Right cardiac atrium (tissue), 5 donors: ENCODE measurements at places on chromosomes 16 and 17. TPM values are rescaled to one million over a fixed set of nuclear protein-coding genes. Genes with fewer than 3 reads are reported as not detected.

Gene MSLN
- polyA plus RNA-seq: not detected

Gene MYH8
- polyA plus RNA-seq: not detected

Gene KCNH6
- polyA plus RNA-seq: not detected

Gene ADGRG1
- polyA plus RNA-seq: 15.0 TPM

Gene KRT31
- polyA plus RNA-seq: not detected

Gene PABPN1L
- not detected for polyA plus RNA-seq

Gene CD19
- 0.25 TPM for polyA plus RNA-seq

Gene EVI2B
- polyA plus RNA-seq: 2.0 TPM

Gene KIF2B
- not detected for polyA plus RNA-seq

Gene POLDIP2
- 95.6 TPM for polyA plus RNA-seq

Gene ZNF469
- polyA plus RNA-seq: 0.84 TPM

Gene EEF2KMT
- polyA plus RNA-seq: 4.4 TPM

Gene CES3
- 0.48 TPM for polyA plus RNA-seq

Gene TOB1
- polyA plus RNA-seq: 31.0 TPM

Gene LDAF1
- 40.5 TPM for polyA plus RNA-seq

Gene NDUFAF8
- 55.0 TPM for polyA plus RNA-seq

Gene TBC1D26
- polyA plus RNA-seq: not detected

Gene SDR42E2
- not detected for polyA plus RNA-seq

Gene KRTAP3-1
- polyA plus RNA-seq: not detected

Gene KRT24
- polyA plus RNA-seq: 0.16 TPM

Gene KRT33B
- not detected for polyA plus RNA-seq

Gene MEOX1
- 11.2 TPM for polyA plus RNA-seq

Gene KCNJ2
- polyA plus RNA-seq: 2.3 TPM

Gene EFCAB5
- polyA plus RNA-seq: 0.18 TPM

Gene PRRT2
- polyA plus RNA-seq: 4.8 TPM

Gene SPN
- 2.6 TPM for polyA plus RNA-seq

Gene OTOP2
- not detected for polyA plus RNA-seq

Gene KRT9
- polyA plus RNA-seq: not detected

Gene MYH1
- polyA plus RNA-seq: not detected

Gene NUFIP2
- polyA plus RNA-seq: 9.7 TPM

Gene CA10
- polyA plus RNA-seq: 0.05 TPM

Gene TEPSIN
- 12.6 TPM for polyA plus RNA-seq

Gene CEP112
- polyA plus RNA-seq: 11.1 TPM

Gene CCT6B
- polyA plus RNA-seq: 1.9 TPM

Gene IRF8
- polyA plus RNA-seq: 1.6 TPM

Gene ADAD2
- 2.9 TPM for polyA plus RNA-seq

Gene MVD
- 35.9 TPM for polyA plus RNA-seq

Gene CDH8
- under 0.01 TPM for polyA plus RNA-seq

Gene RMI2
- polyA plus RNA-seq: 0.20 TPM

Gene PNMT
- polyA plus RNA-seq: 32.7 TPM

Gene KRTAP3-3
- not detected for polyA plus RNA-seq

Gene PARD6A
- polyA plus RNA-seq: 3.1 TPM

Gene GPR142
- polyA plus RNA-seq: not detected

Gene SLC6A4
- polyA plus RNA-seq: 1.2 TPM

Gene SPIRE2
- polyA plus RNA-seq: 1.4 TPM
